EH (cell line): ENCODE measurements at places on chromosomes 5 and 9.

GRCh38 chr9:127277099-127277498, 12.5 kb downstream of the GARNL3 start:
- no peak for DNase-seq

GRCh38 chr5:177442066-177442826, 4.4 kb upstream of the PRR7 start:
- no peak for DNase-seq

- DNase-seq: no peak
These were observed 40.7 kb downstream of the SPTAN1 start for GRCh38 chr9:128593039-128593438.

GRCh38 chr5:158929552-158930218, 170.0 kb downstream of the EBF1 start:
- no peak for DNase-seq

GRCh38 chr9:76107482-76107881, 217.0 kb downstream of the PCSK5 start:
- DNase-seq: no peak

DNA sequence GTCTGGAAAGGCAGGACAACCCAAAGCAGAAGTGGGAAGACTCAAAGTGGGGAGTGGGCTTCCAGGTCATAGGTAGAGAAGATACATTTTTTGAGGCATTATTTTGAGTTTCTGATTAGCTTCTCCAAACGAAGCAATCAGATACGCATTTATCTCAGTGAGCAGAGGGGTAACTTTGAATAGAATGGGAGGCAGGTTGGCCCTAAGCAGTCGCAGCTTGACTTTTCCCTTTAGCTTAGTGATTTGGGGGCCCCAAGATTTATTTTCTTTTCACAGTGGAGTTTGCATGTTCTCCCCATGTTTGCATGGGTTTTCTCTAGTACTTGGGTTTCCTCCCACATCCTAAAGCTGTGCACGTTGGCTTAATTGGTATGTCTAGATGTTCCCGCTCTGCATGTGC, 401.9 kb downstream of the ARRDC3 start:
- no peak for DNase-seq

- no peak for DNase-seq
These were observed 111.2 kb downstream of the SMARCA2 start for GRCh38 chr9:2126331-2126803.

- no peak for DNase-seq
These were observed 80.4 kb upstream of the MARCHF11 start for GRCh38 chr5:16260000-16260399.

DNA sequence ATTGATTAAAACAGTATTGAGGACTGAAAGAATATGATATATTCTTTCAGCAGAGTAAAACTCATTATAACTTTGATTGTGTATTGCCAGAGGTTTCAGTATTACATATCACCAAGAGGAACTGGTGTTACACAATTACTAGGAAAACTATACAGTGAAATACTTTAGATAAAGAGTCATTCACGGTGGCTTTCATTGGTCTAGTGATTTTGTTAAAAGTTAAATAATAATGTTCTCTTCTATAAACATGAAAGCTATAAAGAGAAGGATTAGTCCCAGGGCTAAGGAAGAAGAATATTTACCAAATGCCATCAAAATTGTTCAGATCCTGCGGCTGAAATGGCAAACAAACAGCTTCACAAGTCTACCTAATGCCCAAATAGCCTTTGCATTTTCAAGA, 306.2 kb downstream of the SEMA5A start:
- DNase-seq: peak; percentile 56

DNA sequence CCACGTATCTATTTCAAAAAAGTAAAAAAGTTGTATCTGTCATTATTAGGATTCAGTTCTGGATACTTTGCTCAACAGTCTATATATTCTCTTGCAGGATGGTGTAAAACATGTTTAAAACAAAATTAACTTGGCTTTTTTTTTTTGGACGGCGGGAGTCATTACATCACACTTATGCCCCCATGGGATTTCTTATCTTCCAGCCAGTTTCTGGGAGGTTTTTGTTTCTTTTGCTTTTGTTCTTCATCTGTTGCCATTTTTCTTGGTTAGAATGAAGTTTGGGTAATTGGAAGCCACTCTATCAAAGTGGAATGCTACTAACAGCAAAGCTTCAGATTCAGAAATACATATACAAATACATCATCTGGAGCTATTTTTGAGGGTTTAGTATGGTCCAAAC, 1.8 kb upstream of the STARD4 start:
- DNase-seq: no peak
